ENCODE measurements at places on chromosomes 2 and 18.

GRCh38 chr2:6452702-6453481, 412.8 kb downstream of the CMPK2 start:
- DNase-seq, result no peak

DNA sequence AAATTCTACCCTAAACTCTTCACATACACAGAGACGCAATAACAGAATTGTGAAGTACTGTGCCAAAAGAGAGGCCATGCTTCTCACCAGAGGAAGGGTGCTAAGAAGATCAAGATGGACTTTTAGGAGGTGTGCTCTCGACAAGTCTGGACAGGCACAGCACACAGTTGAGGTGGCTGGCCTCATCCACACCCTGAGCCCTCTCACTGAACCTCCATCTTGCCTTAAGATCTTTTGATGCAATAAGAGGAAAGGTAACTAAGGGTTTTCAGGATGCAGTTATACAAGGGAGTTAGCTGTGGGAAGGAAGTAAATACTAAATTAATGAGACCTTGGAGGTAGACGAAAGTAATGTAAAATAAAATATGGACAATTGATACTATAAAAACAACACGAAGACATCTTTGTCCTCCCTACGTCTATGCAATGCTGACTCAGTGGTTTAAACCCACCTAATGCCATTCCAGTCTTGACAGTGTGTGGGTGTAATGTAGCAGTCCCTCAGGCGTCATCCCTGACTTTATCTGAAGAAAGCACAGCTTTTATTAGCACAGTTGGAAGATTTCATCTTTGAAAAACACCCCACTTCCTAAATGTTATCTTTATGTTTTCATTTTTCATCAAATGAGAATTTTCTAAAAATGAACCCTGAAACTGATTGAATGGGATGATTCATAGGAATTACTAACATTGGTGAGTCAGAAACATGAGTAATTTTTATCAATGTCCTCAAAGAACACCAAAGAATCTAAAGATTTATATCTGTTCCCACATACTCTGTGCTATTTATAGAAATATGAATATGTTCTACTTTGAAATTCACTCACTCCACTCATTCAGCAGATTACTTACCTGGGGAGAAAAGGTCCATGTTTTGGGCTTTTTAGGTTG, 34.0 kb upstream of the MALL start:
- DNase-seq, result no peak

DNA sequence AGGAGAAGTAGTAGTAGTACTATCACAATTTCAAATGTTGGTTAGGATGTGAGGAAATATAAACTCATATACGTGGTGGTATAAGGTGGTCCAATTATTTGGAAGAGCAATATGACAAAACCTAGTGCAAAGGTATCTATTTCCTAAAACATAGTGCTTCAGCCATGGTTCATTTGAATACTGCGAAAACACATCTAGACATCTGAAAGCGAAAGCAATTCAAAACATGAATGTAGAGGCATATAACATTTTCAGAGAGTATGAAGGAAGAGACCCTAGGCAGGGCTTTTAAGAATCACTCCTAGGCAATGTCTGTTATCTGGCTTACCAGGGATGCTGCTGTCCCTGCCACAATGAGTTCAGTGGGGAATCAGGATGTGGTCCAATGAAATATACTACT, 1085.8 kb downstream of the TDRD15 start:
- DNase-seq, result no peak

DNA sequence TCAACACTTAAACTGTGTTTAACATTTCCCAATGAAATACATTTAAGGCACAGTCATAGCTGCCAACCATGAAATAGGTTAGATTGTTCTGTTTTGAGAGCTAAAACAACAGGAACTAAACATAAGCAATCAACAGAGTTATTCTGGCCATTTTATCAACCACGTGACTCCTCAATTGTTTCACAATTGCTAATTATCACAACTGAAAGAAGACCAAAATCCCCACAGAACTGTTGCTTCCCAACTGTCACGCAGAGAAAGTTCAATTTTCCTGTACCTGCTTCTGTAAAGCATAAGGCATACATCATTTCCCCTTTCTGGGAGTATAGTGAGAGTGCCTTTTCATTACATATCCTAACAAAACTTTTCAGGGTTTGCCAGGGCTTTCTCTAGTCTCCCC, 248.6 kb downstream of the EPHA4 start:
- no peak for DNase-seq

DNA sequence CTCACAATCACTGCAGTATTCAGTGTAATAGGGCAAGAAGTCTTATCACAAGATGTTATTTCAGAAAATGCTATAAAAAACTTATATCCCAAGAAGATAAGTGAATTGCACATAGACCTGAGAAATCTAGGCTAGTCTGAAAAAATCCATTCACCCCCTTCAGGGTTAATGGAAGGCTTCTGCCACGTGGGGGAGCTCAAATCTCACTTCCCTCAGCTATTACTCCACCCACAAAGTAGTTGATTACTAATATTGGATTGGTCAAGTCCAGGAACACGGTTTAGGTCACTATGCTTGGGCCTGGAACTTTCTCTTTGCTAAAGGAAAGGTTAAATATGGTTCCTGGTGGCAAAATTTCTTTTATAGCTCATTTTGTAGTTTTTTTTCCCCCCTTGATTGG, 51.2 kb upstream of the ADAM23 start:
- peak; percentile 12 for DNase-seq

DNA sequence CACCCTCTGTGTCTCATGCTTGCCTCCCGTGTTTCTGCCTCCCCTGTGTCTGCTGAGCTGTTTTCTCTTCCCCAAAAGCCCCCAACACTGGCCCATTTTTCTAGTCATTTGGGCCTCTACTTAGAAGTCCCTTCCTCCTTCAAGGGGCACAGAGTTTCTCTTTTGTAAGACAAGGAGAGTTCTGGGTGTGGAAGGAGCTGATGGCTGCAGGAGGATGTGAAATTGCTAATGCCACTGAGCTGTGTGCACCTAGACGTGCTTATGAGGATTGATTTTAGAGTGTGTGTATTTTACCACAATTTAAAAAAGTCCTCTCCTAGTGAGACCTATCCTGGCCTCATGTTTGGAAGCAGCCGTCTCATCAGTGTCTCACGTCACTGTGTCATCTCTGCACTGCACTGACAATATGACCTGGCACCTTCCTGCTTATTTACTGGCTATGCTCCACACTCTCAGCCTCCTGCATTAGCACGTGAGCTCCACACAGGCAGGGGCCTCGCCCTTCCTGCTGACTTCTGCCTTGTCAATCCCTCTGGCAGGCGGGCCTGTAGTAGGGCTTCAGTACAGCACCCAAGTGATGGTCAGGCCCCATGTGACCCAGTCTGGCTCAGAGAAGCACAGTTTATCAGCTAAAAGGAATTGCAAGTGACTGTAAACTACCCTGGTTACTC, 8.0 kb upstream of the MBP start:
- no peak for DNase-seq

DNA sequence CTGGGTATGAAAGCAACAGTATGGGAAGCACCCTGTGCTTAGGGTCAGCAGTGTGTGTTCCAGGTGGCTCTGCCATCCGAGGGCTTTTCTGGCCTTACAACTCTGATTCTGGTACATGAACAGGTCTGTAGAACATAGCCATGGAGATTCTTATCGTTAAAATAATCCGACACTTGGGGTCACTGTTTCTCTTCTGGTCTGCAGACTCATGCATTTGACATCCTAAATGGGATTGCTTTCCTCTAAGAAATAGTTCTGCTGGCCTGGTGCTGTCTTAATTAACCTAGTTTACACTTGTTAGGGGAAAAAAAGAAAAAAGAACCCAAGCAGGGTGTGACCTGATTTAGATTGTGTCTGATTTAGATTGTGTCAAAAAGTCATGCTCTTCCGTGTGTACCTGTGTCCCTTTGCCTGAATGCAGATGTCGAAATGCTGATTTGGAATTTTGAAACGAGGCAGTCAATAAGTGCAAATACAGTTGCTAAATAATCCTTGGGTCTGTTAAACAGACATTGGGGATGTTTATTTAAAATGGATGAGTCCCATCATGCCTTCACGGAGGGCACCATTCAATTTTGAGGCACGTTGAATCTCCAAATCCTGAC, 59.6 kb downstream of the TRPM8 start:
- no peak for DNase-seq

DNA sequence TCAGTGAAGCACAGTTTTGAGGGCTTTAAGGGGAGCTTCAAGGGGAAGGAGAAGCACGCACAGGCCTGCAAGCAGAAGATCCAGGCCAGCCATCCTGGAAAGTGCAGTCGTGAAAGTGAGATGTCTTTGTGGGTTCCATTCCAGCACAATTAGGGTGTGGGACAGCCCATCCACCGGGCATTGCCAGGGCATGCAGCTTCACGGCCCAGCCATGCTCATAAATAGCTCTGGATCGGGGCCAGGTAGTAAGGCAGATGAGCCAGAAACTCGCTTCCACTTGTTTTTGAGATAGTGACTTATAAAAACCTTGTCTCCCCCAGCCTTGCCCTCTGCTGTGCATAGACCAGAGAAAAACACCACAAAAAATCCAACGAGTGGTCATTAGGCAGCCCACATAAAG, 21.0 kb downstream of the KDSR start:
- no peak for DNase-seq

DNA sequence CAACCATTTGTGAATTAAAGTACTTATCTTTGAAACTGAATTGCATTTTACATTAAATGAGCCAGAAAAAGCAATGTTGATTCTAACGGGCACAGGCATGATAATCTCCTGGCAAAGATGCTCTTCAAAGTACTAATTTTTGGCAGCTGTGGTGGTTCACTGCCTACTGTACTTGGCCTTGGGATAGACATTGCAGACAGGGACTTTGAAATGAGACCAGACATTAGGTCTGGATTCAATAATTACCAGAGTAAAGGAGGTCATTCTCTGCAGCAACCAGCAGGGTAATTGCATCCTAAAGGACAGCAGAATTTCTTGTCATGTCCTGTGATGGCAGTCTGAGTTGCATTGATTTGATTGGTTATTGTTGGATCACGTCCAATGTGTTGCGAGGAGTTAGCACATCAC, 986.5 kb downstream of the TDRD15 start:
- DNase-seq, result no peak

GRCh38 chr2:192067631-192068030, 127.1 kb downstream of the TMEFF2 start:
- DNase-seq, result no peak

GRCh38 chr2:158178646-158179045, 77.0 kb downstream of the UPP2 start:
- no peak for DNase-seq

- DNase-seq, result no peak
Measured at GRCh38 chr18:5180254-5180653, 16.8 kb downstream of the AKAIN1 start.
